ENCODE measurements at places on chromosomes 1 and 21.

DNA sequence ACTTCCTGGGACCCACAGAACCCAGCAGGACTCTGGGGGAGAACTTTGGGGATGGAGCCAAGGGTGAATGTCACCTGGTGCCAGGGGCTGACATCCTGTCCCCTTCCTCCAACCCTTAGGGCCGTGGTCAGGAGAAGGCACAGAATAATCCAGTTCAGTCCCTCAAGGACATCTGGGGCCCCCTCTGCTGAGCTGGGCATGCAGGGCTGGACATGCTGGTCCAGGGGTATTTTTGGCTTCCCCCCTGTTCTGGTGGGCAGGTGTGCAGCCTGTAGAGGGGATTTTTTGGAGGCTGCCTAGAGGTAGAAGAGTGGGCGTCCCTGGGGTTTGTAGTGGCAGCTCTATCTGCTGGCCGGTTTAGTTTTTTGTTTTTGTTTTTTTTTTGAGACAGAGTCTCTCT lies 3.4 kb upstream of the CROCC start:
- DNase-seq = no peak

DNA sequence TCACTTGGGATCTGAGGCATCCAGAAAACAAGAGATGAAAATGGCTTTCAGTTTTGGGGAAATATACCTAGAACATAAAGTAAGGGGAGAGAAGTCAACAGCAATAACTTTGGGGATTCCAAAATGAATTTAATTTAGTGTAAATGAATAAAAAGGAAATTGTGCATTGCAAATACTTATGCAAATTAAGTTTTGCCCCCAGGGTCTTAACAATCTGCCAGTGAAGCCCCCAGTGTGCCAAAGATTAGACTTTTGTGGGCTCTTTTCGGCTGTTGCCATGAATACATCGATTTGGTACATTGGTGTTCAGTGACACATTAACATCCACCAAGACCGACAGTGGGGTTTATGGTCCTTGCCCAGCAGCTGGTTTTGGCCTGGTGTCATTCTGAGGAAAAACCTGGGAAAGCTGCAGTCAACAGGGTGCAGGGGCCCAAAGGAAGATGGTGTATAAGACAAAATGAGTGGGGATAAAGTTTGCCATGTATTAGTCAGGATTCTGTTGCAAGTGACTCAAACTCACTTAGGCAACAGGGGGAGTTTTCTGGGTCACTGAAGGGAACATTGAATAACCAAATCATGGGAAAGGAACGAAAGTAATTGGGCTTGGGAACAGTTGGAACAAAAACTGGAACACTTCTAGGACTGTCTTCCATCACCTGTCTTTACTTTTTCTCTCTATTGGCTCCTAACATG lies 30.2 kb upstream of the IGSF3 start:
- no peak for DNase-seq

DNA sequence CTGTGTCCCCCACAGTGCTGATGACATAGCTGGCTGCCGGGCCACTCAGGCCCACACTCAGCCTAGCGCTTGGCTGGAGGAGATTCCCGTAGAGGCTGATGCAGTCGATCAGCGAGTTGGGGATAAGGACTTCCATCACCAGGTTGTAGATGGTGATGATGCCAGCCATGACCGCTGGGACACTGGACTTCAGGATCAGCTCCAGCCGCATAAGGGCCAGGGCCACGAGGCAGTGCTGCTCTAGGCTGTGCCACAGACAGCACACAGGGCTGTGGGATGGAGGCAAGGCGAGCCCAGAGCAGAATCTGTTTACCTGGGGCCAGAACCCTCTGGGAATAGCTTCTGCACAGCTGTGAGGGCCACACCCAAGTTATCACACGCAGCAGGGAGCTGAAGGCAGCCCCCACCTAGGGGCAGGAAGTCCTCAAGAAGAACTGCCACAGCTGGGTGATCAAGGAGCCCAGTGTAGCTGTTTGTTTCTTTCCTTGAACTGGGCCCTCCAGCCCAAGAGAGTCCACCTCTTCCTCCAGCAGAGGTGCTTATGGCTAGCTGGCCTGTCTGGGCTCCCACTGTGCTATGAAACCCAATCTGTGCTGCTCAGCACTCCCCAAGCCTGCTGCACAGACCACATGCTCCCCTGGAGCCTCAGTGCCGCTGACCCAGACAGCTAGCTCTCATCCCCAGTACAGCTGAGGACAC lies 6.2 kb downstream of the SLC2A1 start:
- DNase-seq = no peak

- DNase-seq = no peak
These were observed 66.0 kb downstream of the BCAR3 start for GRCh38 chr1:93615582-93616150.

DNA sequence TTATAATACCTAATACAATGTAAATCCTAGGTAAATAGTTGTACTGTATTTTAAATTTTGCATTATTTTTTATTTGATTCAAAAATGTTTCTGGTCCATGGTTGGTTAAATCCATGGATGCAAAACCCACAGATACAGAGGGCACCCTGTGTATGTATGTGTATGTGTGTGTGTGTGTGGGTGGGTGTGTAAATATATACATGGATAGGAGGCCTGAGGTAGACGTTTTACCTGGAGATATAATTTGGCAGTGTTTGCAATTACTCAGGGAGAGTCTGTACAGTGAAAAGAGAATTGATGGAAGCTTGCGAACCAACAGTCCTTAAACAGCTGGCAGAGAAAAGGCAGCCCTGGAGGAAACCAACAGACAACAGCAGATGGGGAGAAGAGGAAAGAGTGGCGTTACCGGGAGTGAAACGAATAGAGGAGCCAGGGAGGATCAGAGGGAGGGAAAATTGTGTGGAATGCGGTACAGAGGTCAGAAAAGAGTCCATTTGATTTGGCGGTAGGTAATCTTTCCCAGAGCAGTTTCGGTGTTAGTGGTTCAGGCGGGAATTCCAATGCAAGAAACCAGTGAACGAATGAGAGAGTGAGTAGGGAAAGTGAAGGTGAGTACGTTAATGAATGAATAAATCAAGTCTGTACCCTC lies 47.9 kb upstream of the NBL1 start:
- DNase-seq = no peak

- no peak for DNase-seq
These were observed 85.1 kb downstream of the ENAH start for GRCh38 chr1:225567789-225568188.

- DNase-seq = no peak
These were observed 28.5 kb upstream of the SLC6A9 start for GRCh38 chr1:44059664-44060355.

GRCh38 chr1:205375835-205376545 lies 19.3 kb upstream of the KLHDC8A start:
- DNase-seq = no peak

- no peak for DNase-seq
These were observed 218.1 kb upstream of the PKN2 start for GRCh38 chr1:88466011-88466410.

DNA sequence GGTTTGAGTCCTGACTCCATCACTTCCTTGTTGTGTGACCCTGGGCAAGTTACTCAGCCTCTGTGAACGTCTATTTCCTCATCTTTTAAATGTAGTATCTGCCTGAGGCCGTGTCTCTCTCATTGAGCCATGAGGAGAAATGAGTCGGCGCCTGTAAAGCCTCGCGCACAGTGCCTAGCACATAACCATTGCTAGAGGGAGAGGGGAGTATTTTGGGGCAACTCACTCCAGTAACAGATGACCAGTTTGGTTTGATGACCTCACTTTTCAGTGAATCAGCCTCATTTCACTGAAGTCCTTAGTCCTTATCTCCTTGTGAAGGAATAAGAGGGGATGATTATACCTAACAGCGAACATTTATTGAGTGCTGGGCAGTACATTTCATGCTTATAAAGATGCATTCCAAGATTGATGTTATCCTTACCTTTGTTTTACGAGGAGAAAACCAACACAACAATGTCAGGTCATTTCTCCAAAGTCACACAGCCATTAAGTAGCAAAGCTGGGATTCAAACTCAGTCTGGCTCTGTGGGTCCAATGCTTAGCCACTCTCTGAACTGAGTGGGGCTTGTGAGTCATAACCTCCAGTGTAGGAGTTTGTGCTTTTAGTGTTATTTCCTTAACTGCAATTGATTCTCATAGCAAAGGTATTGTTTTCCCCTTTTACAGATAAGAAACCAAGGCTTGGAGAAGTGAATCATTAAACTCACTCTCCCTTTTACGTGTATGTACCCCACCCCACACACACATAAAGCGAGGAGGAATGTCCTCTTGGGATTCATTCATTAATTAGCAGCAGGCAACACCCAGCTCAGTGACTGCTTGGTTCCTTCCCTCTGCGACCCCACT lies 25.9 kb downstream of the KCNC4 start:
- no peak for DNase-seq

DNA sequence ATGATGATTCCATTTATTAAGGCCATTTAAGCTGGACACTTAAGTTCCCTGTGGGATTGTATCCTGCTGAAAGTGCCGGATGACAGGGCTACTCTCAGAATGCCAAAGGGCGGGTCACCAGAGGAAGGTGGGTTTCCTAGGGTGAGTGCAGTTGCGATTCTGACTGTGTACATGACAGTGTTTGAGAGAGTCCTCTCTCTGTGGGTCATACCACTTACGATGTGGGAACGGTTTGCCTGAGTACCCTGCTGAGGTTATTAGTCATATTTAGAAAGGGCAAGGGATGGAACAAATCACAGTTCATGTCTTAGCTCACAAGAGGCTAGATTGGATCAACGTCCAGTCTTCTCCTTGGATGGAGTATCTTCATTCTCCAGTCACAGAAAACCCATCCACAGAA lies 461.9 kb downstream of the CAMTA1 start:
- no peak for DNase-seq

- no peak for DNase-seq
These were observed 13.9 kb upstream of the TMEM222 start for GRCh38 chr1:27307874-27308598.

DNA sequence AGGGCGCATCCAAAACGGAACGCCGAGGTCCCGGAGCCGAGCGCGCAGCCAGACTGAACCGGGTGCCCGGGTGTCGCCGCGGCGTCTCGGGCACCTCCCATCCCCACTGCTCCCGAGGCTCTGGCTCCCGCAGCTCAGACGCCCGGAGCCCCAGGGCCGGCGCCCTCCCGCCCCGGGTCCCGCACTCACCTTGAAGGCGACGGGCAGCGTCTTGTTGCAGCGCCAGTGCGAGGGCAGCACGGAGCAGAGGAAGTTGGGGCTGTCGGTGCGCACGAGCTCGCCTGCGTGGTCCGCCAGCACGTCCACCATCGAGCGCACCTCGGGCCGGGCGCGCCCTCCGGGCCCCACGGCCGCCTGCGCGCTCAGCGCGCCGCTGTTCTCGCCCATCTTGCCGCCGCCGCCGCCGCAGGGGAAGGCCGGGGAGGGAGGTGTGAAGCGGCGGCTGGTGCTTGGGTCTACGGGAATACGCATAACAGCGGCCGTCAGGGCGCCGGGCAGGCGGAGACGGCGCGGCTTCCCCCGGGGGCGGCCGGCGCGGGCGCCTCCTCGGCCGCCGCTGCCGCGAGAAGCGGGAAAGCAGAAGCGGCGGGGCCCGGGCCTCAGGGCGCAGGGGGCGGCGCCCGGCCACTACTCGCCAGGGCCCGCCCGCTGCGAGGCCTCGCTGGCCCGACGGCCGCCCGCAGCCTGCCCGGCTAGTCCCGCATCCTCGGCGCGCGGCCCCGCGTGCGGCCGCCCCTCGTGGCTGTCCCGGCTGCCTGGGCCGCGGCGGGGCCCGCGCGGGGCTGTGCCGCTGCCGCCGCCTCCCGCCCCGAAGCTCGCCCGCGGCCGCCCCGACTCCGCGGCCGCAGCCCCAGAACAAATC lies 447 bp downstream of the RUNX3 start:
- DNase-seq = no peak

DNA sequence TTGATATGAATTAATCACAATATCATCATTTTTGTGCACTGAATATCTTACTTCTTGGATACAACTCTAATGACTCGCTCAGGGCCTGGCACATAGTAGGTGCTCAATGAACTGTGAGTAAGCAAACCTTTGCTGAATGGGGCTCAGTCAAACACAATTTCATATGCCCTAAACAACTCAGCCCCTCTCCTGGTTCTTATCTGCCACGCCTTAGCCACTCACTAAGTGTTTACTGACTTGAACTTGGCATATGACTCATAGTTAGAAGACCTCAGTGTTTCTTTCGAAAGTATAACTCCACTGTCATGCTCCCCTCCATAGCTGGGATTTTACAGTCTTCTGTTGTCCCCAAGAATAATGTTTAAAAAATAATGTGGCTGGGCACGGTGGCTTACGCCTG lies 4.8 kb upstream of the IFNLR1 start:
- DNase-seq = no peak

DNA sequence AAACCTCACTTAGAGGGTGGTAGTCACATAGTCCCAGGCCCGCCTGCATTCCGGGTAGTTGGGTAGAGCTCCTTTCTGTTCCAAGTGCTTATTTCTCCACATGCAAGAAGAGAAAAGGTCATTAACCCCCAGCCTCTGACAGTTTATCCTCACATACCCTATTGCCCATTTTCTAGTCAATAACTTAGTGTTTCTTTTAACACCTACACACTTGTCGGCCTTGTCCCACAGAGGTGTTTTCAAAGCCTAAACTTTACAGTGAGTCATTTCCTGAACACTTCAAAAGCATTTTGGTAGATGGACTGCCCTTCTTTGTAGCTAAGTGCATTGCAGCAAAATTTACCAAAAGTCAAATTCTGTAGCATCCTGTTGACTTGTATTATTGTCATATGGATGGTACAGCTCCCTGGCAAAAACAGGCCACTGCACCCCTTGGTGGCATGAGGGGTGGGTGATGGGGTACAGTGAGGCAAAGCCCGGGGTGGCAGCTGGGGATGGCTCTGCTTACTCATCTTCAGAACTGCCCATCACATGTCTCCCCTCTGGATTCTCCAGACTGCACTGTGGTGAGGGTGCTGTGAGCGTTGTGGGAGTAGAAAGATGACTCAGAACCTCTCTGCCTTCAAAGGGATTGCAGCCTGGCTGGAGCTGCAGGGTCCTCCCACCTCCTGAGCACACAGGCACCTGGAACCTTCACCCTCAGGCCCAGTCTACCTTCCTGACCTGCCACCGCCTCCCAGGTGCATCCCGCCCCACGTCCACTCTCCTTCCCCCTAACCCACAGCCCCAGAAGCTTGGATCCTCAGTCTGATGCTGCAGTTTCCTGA lies 45.8 kb upstream of the DMRTB1 start:
- no peak for DNase-seq

- DNase-seq = no peak
These were observed 497.0 kb upstream of the USP24 start for GRCh38 chr1:55712148-55712547.

DNA sequence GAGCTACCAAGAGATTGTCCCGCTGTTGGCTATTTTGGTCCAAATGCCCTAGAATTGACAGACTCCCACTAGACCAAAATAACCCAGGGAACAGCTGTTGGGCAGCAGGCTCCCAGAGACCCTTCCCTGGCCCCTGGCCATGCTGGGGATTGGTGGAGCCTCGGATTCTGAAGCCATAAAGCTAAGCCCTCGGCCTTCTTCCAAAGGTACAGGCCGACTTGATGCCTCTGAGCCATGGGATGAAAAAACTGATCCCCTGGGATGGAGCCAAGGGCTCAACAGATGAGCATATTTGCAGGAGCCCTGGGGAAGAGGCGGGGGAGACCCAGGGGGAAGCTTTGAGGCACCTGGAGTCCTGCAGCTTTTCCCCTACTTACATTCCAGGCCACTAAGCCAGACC lies 1.0 kb upstream of the LRRC38 start:
- DNase-seq = no peak

GRCh38 chr1:219399446-219399845 lies 213.5 kb downstream of the ZC3H11B start:
- DNase-seq = no peak

GRCh38 chr1:210330279-210330866 lies 1.7 kb downstream of the HHAT start:
- DNase-seq = no peak
